ENCODE measurements at places on chromosomes 1 and 21. TPM values are rescaled to one million over a fixed set of nuclear protein-coding genes. Genes with fewer than 3 reads are reported as not detected.

GRCh38 chr1:192476802-192477298 lies 98.7 kb upstream of the RGS1 start:
- peak; percentile 59 for DNase-seq

DNA sequence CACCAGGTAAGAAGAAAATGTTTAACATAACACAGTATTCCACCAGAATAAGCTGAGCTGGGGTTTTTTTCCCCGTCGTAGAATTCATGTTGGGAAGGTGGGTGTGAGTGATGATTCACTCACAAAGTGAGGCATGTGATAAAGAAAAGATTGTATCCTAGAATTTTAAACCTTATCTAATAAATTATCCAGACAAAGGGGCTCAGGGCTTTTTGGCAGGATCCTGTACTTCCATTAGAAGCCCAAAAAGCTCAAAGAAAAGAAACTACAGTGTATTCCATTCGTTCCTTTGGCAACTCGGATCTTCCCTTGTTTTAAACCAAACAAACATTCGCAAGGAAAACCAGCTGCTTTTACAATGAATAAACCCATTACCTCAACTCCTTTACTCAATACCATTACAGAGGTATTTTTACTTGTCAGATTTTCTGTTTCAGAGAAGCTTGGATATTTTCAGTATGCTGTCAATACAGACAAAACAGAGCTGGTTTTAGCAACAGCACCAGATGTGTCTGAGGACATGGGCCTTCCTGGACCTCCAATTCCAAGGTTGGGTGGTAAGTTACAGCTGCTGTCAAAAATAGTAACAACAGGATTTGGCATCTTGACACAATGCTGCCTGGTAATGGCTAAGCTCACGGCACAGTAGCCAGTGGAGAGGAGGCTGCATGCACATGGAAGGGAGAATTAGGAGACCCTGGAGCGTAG lies 159.9 kb upstream of the RUNX1 start:
- DNase-seq, result no peak

DNA sequence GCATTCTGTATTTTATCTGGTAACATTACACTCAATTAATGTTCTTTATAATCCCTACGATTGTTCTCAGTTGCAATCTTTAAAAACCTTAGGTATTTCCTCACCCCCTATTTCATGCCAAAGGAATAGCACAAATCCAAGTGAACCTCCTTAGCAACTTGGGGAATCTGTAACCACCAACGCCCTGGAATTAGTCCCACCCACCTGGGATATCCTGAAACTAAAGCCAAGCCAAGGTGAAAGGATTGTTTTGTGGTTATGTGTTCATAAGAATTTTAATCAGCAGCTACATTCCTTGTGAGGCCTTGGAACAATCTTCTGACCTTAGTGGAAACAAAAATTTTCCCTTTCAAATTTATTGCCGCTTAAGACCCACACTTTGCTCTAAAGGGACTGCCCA lies 908.7 kb downstream of the TTLL7 start:
- DNase-seq, result no peak

LCE3D gene
- total RNA-seq, result not detected

MMP23B gene
- total RNA-seq, result 9.5 TPM

Data from left cardiac atrium (tissue), 4 donors.